ENCODE measurements at places on chromosomes 7 and 10.
A peak's percentile ranks its signal among the peaks of the same experiment; 100 is the strongest.

- no peak for DNase-seq
Observed at GRCh38 chr10:74151879-74152722, 1.1 kb downstream of the ADK start.

DNA sequence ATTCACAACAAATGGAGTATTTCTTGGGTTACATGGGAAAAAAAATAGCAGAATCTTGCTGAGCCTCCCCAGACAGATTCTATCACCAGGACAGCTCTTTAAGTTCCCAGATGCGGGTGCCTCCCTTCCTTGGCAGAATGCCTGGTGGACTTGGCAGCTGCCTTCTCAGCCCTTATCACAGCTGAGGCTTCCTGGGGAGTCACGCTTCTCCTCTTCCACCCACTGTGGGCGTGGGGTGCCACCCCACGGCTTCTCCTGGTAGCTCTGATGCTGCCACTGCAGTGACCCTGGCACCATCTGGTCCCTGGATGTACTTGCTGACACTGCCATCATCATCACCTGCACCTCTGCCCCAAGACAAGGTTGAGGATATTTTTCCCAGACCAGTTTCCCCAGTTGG, 16.2 kb upstream of the NME8 start:
- DNase-seq = peak; percentile 76

- DNase-seq = no peak
Observed at GRCh38 chr10:74923556-74923955, 97.2 kb downstream of the KAT6B start.

GRCh38 chr7:110764852-110765251, 326.1 kb upstream of the LRRN3 start:
- no peak for DNase-seq

GRCh38 chr10:10872764-10873163, 144.9 kb upstream of the CELF2 start:
- DNase-seq = no peak

- no peak for DNase-seq
Observed at GRCh38 chr7:82778021-82778420, 334.4 kb upstream of the CACNA2D1 start.

GRCh38 chr10:31759124-31759798, 169.4 kb downstream of the ARHGAP12 start:
- DNase-seq = peak; percentile 58

DNA sequence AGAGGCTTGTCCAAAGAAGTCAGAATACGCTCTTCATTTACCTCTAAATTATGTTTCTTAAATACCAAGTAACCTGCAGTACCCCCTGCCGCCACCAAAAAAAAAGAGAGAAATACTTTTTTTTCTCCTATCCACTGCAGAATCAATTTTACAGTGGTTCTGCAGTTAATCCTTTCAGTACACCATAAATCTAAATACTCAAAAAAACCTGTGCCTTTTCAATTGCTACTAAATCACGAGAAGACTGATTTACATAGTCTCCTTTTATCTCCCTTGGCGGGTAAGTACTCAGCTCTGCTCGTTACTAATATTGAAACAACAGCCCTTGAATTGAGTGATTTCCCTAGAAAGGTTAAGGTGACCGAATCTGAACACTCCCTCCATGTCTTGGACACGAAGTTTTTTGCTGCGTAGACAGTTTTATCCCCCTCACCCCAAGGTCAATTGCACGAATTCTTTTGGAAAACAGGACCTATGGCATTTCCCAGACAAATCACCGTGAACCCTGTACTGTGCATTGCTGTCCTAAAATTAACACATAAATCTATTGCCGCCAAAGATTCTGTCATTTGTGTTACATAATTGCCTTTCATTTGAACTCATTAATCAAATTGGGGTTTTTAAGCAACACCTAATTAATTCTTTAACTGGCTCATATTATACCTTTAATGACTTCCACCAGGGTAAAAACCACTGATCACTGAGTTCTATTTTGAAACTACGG, 512 bp upstream of the VIM start:
- no peak for DNase-seq

- DNase-seq = no peak
Observed at GRCh38 chr10:70579234-70580002, 23.1 kb downstream of the PRF1 start.

DNA sequence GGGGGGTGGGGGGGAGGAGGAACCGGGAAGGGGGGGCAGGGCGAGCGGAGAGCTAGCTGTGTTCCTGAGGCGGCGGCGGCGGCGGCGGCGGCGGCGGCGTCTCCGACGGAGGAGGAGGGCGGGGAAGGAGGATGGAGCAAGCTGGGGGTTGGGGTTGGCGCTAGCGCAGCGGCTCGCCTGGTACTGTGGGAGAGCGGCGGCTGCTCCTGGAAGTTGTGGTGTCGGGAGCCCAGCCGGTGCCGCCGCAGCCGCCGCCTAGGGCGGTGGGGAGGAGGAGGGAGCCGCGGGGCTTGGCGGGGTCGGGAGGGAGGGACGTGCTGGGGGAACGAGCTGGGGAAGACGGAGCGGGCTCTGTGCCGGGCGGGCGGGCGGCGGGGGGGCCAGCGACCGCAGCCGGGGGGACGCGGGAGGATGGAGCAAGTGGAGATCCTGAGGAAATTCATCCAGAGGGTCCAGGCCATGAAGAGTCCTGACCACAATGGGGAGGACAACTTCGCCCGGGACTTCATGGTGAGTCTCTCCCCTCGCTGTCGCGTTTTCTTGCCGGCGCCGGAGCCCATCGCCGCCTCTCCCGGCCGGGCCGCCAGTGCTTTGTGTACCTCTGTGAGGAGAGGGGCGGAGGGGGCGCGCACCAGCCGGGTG, at the start of gene PTPN12:
Gene PTPN12, plus strand, starts transcription at position 160 of the 642 bp plus-strand sequence. Its CDS starts 252 bp downstream, at position 412.
- DNase-seq = no peak

- DNase-seq = no peak
Observed at GRCh38 chr7:28267012-28267411, 86.4 kb upstream of the JAZF1 start.

DNA sequence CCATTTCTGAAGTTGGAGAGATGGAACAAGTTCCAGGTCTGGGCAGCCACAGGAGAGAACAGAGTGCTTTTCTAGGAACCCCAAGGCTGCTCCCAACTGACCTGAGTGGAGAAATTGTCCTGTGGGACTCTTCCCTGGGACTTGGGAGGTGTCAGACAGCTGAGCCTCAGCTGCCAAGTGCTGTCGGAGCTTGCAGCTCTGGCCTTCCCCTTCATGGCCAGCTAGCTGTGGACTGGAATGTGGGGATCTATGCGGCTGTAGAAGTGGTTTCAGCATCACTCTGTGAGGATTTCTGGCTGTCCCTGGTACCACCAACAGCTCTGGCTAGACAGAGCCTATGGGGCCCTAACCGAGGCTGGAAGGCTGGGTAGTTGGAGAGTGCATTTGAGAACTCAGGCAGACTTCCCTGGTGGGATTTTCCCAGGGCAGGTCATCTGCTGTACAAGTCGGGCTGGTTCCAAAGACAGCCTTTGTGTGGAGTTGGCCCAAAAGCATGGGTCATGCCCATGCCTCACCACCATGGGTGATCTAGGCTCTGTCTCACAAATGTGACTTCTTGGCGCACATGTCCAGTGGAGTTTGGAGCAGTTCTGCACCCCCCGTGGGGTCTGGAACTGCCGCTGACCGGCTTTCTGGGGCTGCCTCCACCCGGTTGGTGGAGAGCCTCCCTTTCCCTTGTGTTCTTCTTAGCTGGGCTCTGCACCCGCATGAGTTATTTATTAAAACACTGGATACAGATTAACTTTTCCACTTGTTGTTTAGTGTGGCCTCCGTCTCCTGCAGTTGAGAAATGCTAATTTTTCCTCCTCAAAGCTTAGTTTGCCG, 10.9 kb downstream of the SUFU start:
- no peak for DNase-seq

GRCh38 chr10:27622596-27622995, 118.5 kb downstream of the RAB18 start:
- DNase-seq = no peak

- DNase-seq = no peak
Observed at GRCh38 chr10:60367024-60367423, 22.7 kb downstream of the ANK3 start.

- DNase-seq = no peak
Observed at GRCh38 chr10:94083662-94084265, 90.0 kb downstream of the PLCE1 start.

DNA sequence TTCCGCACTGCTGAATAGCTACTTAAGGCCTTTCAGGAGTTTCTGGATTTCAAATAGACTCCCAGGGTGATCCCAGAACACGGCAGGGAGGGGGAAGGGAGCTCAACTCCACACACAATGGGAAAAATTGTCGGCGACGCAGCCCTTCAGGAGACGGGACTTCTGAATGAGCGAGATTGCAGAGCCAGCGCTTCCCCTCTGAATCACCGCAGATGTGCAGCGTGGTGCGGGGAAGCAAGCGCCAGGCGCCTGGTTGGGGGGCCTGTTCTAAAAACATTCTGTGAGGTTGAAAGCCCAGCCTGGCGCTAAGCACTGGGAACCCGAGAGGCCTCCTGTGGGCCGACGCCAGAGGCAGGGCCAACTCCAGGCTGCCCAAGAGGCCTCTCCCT, 163.3 kb downstream of the MAD1L1 start:
- DNase-seq = no peak

DNA sequence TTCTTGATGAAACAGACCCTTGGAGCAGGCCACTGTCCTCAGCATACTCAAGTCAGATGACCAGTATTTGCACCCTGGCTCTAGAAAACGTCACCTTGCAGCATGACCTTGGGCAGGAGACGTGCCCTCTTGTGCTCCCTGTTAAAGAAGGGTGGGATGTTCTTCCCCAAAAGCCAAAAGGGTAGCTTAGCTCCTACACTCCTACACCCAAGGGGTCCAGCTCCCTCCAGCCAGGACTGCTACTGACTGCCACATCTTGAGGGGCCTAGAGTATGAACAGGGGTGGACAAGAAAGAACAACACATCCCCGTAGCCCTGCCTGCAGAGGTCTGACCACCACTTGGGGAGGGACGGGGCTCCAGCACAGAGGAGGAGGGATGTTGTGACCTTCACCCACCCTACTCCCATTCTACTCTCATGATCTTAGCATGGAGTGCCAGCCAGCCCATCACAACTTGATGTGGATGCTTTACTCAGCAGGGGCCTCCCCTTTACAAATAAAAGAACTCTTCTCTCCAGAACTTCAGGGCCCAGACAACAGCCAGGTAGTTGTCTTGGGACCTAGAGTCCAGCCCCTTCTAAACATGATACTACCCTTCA, 165.3 kb upstream of the ZMIZ1 start:
- DNase-seq = no peak

DNA sequence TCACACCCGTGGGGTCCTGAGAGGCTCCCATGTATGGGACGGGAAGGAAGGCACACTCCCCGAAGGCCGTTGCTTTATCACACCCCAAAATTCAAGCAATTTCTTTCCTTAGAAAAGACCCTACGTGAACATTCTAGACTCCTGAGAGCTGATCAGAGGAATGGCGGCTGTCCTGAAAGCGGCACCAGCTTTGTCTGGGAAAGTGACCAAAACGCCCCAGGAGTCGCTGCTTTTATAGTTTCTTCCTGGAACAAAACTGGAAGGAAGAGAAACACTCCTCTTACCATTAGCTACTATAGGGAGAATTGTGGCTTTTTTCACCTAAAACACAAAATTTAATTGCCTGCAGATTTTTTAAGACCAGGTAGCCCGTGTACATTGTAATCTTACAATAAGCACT, 261.8 kb upstream of the RNF32 start:
- no peak for DNase-seq

- DNase-seq = no peak
Observed at GRCh38 chr10:16116404-16117304, 256.3 kb upstream of the MINDY3 start.

DNA sequence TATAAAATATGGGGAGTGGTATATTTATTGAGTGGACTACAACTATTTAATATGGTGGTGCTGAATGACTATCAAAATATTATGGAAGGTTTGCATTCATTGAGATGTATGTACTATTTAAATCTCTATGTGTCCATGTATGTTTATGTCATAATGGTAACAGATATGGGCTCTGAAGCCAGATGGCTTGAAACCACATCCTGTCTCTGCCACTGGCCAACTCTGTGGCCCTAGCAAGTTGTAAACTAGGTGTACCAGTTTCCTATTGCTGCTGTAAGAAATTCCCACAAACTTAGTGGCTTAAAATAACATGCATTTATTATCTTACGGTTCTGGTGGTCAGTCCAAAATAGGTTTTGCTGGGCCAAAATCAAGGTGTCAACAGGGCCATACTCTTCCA, 198.1 kb upstream of the NFE2L3 start:
- no peak for DNase-seq

Measured in left ventricle myocardium superior (tissue), 1 donor.